Mucosa of descending colon (tissue), 3 donors: ENCODE measurements at places on chromosomes 13 and 19. TPM values are rescaled to one million over a fixed set of nuclear protein-coding genes. Genes with fewer than 3 reads are reported as not detected.

Gene COX6B1
- total RNA-seq: 939 TPM

Gene IFNL1
- total RNA-seq: not detected

Gene AKAP8L
- 74.4 TPM for total RNA-seq

Gene UBXN6
- total RNA-seq: 96.3 TPM

Gene PSG1
- not detected for total RNA-seq

Gene CD79A
- total RNA-seq: 3.9 TPM

Gene FGF22
- total RNA-seq: not detected

Gene SGCG
- total RNA-seq: 0.66 TPM

DNA sequence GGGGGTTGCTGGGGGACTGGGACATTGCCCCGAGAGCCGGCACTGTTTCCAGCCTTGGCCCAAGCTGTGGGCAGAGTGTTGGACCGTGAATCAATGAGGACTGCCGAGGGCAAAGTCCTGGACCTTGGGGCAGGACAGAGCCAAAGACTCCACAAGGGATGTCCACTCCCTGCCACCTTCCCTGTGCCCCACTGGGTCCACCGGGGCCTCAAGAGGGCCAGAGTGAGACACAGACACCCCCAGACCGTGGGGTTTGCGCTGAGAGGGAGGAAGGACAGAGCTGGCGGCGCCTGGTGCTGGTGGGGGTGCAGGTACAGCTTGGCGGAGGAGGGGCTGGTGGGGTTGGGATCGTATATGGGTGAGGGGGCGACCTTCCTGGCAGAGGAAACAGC is 11.8 kb downstream of the MAST3 start:
- peak; percentile 53 for DNase-seq

- peak; percentile 21 for DNase-seq
Observed at GRCh38 chr19:7104747-7105447, 35.4 kb downstream of the ZNF557 start.

GRCh38 chr19:16111160-16111908 is at the start of gene RAB8A:
TSS of gene RAB8A (plus strand) at chr19:16111889. CDS start at chr19:16111902, 13 bp downstream.
- peak; percentile 99 for DNase-seq

- no peak for DNase-seq
Observed at GRCh38 chr19:47228937-47229675, 1.9 kb downstream of the BBC3 start.

DNA sequence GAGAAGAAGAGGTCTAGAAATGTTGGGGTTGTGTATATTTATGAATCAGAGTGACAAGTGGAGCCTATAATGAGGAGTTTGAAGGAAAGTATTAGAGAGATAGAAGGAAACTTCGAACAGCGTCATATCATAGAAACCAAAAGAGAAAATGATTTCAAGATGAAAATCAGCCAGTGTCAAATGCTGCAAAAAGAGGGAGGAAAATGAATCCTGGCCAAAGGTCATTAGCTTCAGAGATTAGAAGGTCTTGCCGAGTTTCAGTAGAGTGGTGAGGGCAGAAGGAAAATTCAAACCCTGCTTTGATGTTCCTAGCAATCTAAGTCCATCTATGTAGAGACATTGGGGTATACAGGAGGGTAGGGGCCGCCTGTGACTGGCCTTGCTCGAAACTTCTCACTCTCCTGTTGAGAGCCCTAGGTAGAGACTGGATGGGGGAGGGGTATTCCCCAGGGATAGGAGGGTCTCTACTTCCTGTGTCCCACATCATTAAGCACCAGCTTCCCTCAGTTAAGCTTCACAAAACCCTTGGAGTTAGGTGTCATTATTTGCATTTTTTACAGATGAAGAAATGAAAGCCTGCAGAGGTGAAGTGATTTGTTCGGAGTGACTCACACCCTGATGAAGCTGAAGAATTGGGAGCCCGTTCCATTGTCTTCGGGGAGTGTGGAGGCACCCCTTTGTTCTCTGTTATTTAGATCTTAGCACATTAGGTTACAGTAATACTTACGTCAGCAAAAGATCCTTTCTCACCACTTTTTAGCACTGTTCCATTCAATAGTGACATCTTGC is 62.8 kb downstream of the FGF9 start:
- DNase-seq: no peak

- DNase-seq: no peak
Observed at GRCh38 chr19:23263870-23264590, 13.8 kb upstream of the ZNF724 start.

DNA sequence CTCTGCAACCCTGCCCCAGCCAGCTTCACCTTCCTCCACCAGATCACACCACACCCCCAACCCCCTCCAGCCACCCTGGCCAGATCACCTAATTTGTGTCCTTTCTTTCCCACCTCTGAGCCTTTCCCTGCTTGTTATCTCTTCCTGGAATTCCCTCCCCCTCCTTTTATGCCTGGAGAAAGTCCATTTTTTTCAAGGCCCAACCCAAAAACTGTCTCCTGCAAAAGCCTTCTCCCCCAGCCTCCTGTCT is 5.3 kb upstream of the TLE2 start:
- DNase-seq: peak; percentile 37

DNA sequence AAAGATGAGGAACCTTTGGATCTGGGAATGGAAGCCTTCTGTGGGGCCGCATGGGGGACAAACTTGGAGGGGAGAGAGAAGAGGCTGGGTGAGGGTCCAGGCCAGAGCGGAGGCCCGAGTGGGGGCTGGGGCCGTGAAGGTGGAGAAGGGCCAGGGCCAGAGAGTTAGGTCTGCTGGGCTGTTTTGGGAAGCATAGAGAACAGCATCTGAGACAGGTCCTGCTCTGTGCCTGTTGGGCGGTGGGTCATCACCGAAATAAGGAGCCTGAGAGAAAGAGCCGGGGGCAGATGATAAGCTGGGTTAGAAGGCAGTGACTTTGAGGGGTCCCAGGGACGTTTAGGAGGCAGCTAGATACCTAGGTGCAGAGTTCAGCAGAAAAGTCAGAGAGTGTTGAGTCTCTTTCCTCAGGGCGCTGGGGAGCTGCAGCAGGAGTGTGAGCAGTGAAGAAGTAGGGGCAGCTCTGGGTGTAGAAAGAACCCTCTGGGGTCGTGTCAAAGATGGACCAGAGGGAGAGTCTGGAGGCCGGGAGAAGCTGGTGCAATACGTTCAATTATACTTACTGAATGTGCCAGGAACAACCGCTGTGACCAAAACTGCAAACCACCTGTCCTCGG is 2.7 kb downstream of the SPACA6 start:
- DNase-seq: no peak

DNA sequence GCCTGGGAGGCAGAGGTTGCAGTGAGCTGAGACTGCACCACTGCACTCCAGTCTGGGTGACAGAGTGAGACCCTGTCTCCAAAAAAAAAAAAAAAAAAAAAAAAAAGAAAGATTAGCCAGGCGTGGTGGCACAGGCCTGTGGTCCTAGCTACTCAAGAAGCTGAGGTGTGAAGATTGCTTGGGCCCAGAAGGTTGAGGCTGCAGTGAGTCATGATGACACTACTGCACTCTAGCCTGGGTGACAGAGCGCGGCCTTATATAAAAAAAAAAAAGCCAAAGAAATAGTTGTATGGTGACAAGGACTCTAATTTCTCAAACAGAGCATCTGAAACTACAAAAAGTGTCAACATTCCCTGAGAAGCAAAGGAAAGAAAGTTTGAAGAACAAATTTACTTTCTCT is 3.4 kb downstream of the PBX4 start:
- DNase-seq: no peak

DNA sequence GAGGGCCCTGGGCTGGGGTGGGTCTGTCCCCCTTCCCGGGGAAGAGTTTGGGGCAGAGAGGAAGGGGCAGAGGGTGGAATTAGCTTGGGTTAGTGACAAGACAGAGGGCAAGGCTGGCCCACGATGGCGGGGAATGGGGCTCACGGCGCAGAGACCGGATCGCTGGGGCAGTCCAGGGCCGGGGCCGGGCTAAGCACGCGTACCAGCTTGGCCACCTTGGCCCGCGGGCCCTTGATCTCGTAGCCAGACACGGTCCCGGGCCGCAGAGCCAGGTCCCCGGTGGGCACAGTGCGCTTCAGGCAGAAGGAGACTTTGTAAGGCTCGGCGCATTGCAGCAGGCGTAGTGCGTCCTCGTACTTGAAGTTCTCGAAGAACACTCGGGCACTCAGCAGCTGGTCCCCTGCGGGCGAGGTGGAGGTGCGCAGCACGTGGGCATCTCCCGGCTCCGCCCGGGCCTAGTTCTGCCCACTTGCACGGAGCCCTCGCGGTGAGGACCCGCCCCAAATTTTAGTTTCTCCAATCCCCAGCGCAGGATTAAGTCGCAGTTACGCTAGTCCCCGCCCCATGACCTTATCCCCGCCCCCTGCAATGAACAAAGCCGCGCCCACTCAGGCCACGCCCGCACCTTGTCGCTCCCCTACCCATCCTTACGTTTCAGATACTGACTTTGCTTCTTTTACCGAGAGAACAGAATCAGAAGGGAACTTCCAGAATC is 8.6 kb upstream of the HIPK4 start:
- DNase-seq: no peak

DNA sequence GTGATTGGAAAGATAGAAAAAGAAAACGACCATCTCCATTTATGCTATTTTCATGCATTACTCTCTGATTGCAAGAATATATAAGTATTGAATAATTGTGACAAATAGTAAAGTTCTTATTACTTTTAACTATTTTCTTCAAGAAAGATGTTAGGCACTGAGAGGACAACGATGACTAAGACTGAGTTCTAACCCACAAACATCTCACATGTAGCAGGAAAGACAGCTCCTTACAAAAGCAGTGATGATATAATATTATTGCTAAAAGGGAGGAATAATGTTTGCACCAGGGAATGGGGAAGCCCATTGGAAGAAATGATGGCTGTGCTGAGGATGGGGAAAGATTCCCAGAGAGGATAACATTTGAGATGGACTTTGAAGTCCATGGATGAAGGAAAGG is 22.6 kb downstream of the RXFP2 start:
- DNase-seq: no peak

- DNase-seq: no peak
Observed at GRCh38 chr13:91078093-91078679, 269.3 kb upstream of the MIR17HG start.

DNA sequence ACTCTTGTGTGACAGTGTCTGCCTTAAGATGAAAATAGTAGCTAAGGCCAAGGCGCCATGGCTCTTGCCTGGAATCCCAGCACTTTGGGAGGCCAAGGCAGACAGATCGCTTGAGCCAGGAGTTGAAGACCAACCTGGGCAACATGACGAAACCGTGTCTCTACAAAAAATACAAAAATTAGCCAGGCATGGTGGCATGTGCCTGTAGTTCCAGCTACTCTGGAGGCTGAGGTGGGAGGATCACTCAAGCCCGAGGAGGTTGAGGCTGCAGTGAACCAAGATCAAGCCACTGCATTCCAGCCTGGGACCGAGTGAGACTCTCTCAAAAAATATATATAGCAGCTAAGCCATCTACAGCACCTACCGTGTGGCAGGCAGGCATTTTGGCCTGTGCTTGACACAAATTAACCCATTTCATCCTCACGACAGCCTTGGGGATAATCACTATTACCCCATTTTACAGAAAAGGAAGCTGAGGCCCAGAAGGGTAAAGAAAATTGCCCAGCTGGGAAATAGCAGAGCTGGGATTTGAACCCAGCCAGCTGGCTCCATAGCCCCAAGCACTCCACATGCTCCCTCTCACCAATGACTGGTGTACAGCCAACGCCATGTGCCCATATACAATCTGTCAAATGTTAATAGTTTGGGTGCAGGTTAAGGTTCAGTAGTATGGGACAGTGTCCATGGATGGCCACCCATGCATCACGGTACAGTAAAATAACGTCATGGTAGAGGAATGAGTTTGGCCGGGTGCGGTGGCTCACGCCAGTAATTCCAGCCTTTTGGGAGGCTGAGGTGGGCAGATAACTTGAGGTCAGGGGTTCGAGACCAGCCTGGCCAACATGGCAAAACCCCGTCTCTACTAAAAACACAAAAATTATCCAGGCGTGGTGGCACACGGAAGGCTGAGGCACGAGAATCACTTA is 3.1 kb downstream of the SLC1A5 start:
- DNase-seq: no peak

DNA sequence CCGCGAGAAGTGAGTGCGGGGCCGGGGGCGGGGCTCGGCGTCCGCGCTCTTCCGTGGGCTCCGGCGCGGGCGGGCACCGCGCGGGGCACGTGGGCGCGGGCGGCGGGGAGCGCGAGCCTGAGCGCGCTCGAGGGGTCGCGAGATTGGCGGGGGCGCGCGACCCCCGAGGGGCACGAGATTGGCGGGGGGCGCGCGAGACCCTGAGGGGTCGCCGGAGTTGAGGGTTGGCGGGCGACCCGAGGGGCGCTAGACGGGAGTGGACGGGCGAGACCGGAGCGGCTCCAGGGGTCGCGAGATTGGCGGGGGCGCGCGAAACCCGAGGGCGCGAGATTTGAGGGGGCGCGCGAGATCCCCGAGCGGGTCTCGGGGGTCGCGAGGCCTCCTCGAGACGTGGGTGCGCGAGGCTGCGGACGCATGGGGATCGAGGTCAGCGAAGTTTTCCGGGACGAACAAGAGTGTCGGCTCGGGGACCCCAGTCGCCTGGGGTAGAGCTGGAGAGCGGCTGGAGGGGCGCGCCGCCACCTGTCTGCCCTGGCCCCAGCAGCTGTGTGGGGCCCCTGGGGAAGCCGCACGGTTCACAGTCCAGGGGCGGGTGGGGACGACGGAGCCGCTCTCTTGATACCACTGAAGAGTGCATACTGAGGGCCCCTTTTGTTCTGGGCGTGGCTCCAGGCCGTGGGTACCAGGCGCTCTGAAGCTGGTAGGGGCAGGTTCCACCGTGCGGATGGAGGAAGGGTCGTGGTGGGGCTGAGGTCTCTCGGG is 682 bp downstream of the SSBP4 start:
- peak; percentile 71 for DNase-seq

DNA sequence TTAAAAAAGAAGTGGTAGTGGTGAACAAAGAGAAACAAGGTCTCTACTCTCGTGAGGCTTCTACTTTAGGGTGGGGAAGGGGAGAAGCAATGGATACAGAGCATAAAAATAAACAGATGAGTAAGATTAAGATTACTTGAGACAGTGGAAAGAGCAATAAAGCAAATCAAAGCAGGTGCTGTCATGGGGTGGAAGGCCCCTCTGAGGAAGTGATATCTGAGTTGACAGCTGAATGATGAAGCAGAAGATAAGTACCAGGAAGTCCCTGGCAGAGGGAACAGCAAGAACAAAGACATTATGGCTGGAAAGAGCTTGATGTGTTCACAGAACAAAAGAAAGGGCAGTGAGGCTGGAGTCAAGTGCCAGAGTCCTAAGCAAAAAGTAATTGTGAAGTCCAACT is 221.8 kb downstream of the ENOX1 start:
- DNase-seq: no peak

DNA sequence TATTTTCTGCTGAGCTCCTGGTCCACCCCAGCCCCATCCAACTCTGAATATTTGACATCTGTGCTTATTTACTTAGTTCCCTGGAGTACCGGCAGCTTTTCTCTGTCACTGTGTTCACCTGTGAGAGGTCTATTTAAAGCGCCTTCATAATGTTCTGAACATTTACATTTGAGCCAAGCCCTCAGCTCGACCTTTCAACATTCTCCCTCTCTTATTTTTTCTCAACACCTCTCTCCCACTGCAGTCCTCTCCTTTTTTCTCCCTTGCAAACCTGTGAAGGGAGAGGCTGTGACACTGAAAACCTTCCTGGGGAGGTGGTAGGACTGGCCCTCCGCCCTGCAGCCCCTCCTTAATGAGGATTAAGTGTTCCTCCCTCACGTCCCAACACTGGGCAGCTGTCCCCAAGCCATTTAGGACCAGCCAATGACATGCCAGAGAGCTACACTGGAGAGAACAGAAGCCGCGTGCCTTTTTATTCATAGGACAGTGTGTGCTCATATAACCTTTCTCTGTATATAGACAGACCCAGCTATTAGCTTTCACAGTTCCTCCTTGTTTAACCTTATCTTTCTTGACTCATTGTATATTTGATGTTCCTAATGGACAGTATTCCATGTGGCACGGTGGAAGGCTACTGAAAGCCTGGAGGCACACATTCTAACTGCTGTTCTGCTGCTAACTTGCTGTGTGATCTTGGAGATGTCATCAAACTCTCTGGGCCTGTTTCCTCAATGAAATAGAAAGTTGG is 134.8 kb downstream of the NUFIP1 start:
- peak; percentile 54 for DNase-seq

- DNase-seq: no peak
Observed at GRCh38 chr13:91142572-91142971, 204.9 kb upstream of the MIR17HG start.
